Cardiac fibroblast (primary cell): ENCODE measurements at places on chromosomes 16 and 17.

GRCh38 chr17:77323413-77324171 lies 182.8 kb downstream of the SEC14L1 start:
- peak; percentile 92 for DNase-seq

GRCh38 chr17:16480995-16481394 lies 11.0 kb downstream of the LRRC75A start:
- DNase-seq = no peak

DNA sequence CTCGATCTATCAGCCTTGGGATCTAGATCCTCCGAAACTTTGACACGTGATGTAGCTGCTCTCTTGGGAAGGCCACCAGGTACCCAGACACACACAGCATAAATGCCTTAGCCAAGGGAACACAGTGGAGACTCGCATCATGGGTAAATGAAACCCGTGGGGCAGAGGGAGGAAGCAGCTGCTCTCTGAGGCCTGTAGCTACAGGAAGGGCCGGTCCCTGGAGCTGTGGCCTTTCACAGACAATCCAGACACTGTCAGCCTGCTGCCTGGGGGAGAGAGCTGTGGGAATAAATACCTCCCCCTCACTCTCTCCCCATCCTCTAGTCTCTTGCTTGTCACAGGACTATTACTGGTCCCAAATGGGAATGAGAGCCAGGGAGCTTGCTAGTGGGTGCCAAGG lies 351.2 kb downstream of the UTP18 start:
- DNase-seq = no peak

DNA sequence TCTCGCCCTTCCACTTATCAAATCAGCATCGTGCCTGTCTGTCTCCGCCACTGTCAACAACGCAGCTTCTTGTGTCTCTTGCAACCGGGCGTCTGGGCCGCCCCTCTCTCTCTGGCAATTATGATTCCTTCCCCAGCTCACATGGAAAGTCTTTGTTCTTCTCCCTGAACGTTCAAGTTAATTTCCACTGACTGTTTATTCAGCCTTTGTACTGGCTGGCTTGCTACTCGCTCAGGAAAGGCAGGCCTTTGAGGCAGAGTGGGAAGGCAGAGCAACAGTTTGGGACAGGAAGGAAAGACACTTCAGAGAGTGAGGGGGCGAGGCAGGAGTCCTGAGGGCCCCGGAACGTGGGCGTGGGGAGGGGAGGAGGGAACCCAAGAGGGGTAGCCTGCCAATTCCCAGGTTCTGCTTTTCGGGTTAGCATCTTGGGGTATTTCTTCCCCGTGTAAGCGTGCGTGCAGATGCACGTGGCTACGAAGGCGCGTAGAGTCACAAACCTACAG lies 50.8 kb downstream of the AKAP1 start:
- DNase-seq = no peak

GRCh38 chr16:67013823-67014633 lies 14.9 kb upstream of the CBFB start:
- peak; percentile 88 for DNase-seq

DNA sequence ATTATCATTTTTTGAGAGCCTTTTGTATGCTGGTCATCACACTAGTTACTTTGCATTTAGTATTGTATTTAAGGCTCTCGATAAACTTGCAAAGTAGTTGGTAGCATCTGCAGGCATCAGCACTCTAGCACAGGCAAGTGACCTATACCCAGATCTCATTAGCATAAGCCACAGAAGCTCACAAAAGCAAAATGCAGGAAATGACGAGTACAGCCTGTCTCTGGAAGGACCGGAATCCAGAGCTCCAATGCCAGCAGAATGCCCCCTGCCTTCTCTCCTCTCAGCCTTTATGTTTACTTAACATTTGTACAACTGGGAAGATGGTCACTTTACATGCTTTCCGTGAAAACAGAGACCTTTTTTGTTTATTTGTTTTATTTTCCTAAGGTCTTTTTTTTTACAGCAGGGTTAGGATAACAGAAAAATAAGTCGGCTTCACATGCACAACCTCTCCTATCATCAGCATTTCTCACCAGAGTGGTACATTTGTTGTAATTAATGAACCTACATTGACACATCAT lies 45.4 kb upstream of the MYOCD start:
- DNase-seq = peak; percentile 26

GRCh38 chr17:15432807-15433611 lies 34.4 kb downstream of the CDRT4 start:
- DNase-seq = peak; percentile 18

GRCh38 chr17:81242421-81243332 lies 3.6 kb downstream of the NDUFAF8 start:
- no peak for DNase-seq

GRCh38 chr16:86500708-86501510 lies 9.4 kb upstream of the FOXF1 start:
- no peak for DNase-seq

DNA sequence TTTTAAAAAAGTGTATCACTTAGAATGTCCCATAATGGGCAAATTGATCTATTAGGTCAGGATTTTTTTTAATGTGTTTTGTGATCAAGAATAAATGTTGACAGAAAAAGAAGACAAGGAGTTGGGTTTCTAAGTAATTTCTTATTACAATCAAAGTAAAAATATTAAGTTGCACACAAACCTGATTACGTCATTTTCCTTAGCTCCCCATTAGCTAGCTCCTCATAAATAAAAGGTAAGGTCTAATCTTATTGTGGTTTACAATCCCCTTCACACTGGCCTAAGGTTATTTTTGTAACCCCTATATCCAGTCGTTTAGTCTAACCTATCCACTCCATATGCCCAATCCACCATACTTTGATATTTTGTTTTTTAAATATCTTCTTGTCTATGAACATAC lies 7.6 kb downstream of the CA10 start:
- no peak for DNase-seq

DNA sequence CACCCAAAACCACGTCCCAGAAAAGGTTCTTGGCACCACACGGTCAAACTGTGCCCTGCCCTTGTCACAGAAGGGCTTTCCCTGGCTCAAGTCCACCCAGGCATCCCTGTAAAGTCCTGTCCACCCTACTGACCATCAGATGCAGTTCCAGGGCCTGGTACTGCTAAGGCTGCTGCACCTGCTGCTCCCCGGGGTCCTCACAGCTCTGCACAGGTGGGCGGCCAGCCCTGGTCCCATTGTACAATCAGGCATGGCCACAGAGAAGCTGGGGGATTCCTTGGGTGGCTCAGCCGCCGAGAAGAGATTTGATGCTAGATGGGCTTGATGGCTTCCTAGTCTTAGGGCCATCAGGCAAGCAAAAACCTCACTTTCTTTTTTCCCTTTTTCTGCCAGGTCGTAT lies 15.3 kb downstream of the ABCA3 start:
- no peak for DNase-seq

DNA sequence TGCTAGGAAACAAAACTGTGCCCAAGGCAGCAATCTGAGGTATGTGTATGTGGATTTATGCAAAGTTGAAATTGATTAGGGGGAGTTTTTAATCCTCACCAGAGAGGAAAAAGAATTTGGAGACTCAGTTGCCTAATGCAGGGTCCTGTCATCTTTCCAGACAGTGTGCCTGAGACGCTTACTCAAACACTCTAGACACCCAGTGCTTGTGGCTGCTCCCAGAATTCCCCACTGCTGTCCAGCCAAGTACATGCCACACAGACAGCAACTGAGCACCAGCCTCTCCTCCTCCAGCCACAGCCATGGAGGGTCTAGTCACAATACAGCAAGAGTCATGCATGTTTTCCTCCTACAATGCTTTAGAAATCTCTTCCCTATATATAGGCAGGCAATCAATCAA lies 118.1 kb downstream of the HIC1 start:
- DNase-seq = peak; percentile 52

DNA sequence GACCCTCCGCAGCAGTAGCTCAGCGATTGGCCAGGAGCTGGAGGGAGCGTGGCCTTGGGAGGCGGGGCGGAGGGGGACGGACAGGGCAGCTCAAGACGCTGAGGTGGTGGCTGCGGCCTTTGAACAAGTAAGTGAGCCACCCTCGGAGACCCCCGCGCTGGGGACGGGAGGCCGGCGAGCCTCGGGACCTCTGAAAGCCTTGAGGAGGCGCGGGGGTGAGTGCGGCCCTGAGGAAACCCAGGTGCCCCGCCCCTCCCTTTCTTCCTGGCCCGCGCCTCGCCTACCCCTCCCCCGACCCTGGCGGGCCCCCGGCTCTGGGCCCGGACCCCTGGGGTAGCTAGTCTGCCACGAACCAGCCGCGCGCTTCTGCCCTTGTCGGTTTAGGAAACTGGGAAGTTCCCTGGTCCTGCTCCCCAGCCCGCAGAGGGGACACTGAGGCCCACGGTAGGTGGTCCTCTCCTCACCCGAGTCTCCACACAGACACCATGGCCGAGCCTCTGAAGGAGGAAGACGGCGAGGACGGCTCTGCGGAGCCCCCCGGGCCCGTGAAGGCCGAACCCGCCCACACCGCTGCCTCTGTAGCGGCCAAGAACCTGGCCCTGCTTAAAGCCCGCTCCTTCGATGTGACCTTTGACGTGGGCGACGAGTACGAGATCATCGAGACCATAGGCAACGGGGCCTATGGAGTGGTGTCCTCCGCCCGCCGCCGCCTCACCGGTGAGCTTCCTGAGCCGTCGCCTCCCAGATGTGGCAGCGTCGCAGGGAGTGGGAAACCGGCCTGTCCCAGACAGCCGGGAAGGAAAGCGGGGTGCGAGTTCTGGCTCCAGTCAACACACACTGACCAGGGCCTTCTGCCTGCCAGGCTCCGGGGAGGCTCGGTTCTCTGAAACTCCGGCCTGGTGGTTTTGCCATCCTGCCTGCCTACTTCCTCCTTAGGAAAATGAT lies at the start of gene MAPK7:
MAPK7 (plus strand) TSS at position 83 of the 945 bp plus-strand sequence; CDS start at position 486, 403 bp downstream.
- DNase-seq = no peak

- no peak for DNase-seq
Observed at GRCh38 chr16:27322858-27323780, 9.3 kb downstream of the IL4R start.

GRCh38 chr16:1310832-1311200 lies 1.4 kb downstream of the UBE2I start:
- peak; percentile 22 for DNase-seq

GRCh38 chr16:1378087-1378803 lies 26.5 kb downstream of the GNPTG start:
- DNase-seq = no peak

- peak; percentile 87 for DNase-seq
Observed at GRCh38 chr16:84881702-84882521, 62.1 kb downstream of the CRISPLD2 start.

DNA sequence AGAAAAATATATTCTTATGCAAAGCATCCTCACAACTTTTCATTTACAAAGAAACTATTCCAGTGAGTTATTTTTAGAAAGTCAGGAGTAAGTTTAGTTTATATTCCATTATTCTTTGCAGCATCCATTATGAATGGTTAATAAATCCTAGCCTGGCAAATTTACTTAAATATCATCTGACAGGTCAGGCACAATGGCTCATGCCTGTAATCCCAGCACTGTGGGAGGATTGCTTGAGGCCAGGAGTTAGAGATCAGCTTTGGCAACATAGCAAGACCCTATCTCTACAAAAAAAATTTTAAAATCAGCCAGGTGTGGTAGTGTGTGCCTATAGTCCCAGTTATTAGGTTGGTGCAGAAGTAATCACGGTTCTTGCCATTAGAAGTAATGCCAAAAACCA lies 12.9 kb downstream of the ESRP2 start:
- DNase-seq = no peak

DNA sequence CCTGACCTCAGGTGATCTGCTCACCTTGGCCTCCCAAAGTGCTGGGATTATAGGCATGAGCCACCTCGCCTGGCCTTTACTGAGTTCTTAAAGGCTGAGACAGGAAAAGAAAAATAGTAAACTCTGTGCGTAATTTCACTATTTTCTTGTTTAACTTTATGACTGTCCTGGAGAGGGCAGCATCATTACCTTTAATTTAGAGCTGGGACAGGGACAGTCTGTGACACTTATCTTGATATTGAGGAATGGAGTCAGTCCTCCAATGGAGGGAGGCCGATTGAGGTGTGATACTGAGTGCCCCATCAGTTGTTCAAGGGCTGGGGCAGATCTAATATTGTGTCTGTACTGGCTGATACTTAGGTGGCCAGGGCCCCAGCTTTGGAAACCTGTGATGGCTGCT lies 21.5 kb upstream of the SPN start:
- no peak for DNase-seq

DNA sequence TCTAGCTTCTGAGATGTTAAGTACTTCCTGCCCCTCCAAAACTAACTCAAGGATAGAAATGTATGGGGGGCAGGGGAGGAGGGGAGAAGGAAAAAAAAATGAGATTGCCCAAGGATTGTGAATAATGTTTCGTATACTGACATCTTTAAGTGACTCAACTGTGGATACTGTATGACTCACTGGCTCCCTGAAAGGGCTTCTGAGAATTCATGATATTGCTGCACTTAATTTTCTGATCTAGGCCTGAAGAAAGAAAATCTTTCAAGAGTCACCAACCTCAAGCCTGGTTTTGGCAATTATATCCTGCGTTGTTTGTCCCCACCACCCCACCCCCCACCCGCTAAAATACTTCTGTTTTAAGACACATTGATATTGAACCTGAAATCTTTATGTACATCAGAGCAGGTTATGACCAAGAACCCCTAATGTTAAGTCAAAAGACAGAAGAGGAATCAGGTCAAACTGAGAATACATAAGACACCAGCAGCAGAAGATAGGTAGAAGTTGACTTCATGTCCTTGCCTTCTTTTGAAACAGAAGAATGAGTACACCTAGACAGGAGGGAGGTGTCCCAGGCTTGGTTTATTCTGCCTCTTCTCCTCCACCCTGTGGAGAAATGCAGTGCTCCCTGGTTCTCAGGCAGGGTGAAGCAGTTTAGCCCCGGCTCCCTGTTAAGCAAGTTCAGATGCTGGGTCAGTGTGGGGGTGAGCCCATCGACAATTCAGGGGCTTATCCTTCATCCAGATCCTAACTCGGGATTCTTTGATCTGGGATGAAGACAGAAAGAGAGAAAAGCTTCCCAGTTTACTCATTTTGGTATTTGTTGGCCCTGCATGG lies 3.3 kb upstream of the FBXL20 start:
- DNase-seq = peak; percentile 91

DNA sequence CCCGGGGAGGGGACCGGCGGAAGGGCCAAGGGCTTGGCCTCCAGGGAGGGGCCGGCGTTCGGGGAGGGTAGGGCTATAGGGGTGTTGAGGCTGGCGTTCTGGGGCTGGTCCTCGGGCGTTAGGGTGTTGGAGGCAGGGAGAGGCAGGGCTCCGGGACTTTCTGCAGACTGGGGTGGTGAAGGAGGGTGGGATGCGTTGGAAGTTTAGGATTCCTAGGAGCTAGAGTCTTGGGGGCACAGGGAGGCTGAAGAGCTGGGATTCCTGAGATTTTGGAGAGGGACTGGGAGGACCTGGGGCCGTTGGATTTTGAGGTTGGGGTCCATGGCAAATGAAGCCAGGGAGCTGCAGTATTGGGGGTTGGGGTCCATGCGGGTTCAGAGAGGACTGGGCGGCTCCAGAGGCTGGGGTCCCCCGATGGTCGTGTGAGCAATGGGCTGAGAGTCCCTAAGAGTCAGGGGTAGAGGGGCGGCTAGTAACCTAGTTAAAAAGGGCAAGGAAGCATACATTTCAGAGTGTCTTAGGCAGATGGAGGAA lies 740 bp downstream of the NFATC2IP start:
- DNase-seq = no peak

- peak; percentile 55 for DNase-seq
Observed at GRCh38 chr17:79919164-79919585, 79.9 kb upstream of the CBX4 start.
